Frontal cortex (tissue), 4 donors: ENCODE measurements at places on chromosomes 4 and X.
A peak's percentile ranks its signal among the peaks of the same experiment; 100 is the strongest.

DNA sequence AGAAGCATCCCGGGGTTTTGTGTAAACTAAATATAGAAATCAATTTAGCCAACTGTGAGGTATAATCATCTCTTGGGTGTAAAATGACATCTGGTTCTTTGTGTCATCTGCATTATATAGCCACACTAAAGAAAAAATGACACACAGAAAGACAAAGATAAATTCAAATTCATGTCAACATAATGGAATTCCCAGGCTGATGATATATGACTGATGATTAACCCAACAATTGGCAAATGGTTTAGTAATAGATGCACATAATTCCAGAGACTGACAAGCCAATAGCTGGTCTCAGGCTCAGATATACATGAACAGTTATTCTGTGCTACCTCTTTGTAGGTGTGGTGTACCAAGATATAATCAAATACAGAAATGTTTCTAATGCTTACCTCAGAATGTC is 375.4 kb upstream of the PITX2 start:
- DNase-seq = no peak

DNA sequence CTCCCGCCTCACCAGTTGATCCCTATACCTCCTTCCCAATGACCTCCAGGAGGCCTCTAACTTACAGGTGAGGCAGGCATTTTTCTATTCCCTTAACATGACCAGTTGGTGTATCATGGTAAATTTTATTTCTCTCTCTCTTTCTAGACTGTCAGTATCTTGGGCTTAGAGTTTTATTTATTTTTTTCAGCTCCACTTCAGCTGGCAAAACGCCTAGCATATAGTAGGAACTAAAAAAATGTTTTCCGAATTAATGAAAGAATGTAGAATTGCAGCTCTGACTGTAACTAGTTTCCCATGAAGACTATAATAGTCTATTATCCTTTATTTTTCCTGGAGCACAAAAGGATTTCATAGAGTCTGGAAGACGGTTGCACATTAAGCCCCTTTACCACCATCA is 84.8 kb downstream of the PDE5A start:
- no peak for DNase-seq

DNA sequence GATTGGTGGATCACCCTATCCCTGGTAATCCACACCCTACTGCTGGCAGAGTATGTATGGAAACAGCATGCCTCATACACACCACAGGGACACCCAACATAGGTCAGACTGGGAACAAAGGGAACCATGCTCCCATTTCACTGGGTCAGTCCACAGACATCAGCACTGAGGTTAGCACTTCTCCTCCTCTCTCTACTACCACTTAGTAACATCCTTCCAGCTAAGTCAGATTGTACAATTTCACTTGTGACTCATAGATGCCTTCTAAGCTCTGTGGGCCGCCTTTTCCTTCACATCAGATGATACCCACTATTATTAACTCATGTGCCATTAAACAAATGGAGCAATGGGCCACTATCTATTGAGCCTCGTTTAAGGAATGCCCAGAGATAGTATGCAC is 15.5 kb upstream of the ZXDA start:
- DNase-seq = no peak

GRCh38 chrX:46864606-46865005 is 27.8 kb downstream of the RP2 start:
- no peak for DNase-seq

DNA sequence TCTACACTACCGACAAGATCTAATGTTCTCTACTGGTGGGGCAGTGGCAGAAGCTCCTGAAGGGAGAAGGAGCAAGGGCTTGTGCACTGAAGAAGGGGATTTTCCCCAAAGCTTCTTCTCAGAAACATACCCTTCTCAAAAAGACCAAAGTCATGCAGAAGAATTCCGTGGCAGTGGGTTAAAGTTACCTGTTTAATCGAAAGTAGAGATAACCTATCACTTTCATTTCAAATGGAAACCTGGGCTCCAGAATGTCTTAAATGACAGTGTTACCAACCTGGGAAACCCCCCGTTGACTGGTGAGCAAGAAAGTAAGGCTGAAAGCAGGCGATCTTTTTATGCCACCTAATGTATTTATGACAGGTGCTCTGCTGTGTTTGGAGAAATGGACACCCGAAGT is 92.5 kb upstream of the TEX13D start:
- no peak for DNase-seq

DNA sequence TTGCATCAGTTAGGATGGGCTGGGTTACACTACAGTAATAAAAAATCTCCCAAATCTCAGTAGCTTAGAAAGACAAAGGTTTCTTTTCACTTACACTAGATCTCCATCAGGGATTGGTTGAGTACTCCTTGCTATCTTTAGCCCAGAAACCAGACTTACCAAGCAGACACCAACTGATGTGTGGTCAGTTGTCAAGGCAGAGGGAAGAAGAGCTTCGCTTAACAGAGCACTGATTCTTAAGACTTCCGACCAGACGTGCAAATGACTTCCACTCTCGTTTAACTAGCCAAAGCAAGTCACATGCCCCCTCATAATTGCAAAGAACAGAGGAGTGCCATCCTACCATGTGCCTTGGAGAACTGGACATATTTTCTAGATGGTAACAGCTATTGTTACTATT is 5.7 kb upstream of the ZNF518B start:
- DNase-seq = no peak

- no peak for DNase-seq
Measured at GRCh38 chr4:143375326-143376073, 38.8 kb downstream of the GAB1 start.

- no peak for DNase-seq
Measured at GRCh38 chr4:53863736-53864365, 200.6 kb downstream of the CHIC2 start.

GRCh38 chrX:85024562-85024961 is 20.9 kb downstream of the APOOL start:
- DNase-seq = no peak

GRCh38 chrX:150759568-150760416 is 66.6 kb downstream of the MTMR1 start:
- no peak for DNase-seq

DNA sequence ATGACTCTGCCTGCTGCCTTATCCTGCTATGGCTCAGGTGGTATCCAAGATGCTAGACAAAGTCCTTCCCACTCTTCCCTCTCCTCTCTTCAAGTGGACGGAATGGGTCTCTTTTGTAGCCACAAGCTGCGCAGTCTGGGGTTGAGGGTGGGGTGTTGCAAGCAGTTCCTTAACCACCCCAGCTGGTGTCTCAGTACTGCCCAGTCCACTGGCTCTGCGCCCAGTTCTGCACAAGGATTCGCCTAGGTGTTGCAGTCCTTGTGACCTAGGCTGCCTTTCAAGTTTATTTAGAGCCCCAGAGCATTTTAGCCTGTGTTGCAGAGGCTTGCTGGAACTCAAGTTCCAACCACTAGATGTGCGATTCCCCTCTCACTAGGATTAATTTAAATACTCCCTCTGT is 120.7 kb downstream of the NEXMIF start:
- DNase-seq = no peak

DNA sequence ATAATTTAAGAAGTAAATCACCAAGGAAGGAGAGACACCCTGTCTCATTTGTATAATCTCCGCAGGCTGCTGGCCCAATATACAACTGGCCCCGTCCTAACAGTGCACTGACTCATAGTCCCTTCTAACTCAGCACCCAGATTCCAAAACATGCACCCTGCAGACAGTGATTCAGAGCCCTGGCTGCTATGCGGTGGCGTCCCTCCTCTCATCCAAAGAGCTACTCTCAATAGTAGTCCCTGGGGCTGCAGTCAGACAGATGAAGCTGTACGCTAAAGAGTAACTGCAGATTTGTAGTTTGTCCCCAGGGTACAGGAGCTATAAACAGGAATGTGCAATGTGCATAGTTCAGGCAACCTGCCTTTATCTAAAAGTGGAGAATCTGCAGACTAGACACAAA is 23.0 kb downstream of the GABRA3 start:
- DNase-seq = no peak

DNA sequence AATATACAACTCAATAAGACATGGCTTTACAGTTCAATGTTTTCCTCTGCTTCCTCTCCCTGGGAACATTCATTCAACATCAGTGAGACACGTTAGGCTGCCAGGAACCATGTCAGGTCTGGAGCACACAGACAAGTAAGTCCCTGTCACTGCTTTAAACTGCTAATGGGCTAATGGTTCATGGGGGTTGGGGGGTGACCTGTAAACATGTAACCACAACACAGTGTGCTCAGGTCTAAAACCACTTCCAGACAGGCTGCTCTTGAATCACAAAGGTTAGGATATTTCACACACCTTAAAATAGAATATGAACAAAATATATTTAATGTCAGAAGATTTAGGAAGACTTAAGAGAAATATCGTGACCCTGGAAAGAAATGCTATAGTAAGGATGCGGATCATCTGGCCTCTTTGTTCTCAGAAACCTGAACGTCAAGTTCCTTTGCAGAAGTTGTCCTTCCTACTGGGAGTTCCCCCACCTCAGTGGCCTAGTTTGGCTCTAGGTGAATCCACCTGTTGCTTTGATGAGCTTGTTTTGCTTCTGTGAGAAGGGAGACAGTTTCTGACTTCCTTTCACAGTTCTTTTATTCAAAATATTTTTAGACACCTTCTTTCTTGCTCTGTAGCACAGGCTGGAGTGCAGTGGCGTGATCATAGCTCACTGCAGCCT is 359.9 kb downstream of the UNC5C start:
- no peak for DNase-seq

GRCh38 chr4:73223258-73223650 is 35.3 kb downstream of the ANKRD17 start:
- DNase-seq = no peak

DNA sequence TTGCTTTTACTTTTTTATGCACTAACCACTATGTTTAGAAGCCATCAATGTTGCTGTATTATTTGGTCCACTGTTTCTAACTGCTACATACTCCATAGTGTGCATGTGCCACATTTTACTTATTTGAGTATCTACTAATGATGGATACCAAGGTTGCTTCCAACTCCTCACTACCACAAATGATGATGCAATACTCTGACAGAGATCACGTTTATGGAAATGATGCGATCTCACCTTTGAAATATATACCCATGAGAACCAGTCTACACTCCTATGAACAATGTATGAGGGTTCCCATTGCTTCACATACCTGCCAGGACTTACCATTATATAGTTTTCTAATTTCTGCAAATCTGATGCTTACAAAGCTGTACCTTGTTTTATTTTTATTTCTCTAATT is 44.2 kb downstream of the HUWE1 start:
- DNase-seq = no peak

DNA sequence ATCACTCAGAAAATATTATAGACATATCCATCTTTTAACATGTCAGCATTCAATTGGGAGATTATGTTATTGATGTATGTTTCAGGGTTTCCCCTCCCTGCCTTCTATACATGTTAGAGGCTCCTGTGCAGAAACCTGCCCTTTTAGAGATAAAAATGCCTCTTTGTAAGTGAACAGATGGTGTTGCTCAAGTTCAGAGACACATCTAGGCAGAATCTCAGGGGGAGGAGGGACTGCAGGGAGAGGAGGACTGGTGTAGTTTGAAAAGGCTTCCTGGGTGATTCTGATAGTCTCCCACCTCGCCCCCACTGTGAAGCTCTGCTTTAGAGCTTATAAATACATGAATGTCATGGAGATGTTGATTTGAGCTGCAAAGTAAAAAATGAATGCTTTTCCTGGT is 12.0 kb upstream of the UNC5C start:
- no peak for DNase-seq

DNA sequence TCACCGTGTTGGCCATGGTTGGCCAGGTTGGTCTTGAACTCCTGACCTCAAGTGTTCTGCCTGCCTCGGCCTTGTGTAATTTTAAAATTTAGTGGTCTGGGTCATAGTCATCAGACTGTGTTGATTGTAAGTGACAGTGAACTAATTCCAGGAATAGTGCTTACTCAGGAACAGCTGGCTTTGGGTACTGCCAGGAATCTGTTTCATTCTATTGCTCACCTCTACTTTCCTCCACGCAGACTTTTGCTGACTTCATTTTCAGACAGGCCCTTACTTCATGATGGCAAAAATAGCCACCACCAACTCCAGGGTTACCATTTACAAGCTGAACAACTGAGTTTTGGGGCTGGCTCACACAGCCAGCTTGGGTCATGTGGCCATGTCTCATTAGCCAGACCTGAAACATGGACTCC is 54.6 kb downstream of the FNIP2 start:
- DNase-seq = no peak

GRCh38 chr4:150237110-150237872 is 159.0 kb downstream of the DCLK2 start:
- DNase-seq = no peak

DNA sequence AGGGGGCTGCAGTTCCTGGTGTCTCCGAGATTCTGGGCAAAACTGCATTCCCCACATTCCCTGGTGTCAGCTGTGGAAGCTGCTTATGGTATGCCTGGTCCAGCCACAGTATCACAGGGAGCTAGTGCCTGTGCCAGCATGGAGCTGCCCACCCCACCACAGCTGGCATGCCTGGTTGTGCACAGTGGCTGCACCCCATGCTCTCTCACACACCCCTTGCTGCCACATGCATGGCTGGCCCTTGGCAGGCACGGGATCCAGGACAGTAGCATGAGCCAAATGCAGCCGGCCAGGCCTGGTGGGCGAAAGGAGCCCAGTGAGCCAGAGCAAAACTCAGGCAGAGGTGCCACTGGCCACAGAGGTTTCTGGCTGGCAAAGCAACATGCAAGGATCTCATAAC is 418.0 kb upstream of the SPOCK3 start:
- DNase-seq = no peak

- no peak for DNase-seq
Measured at GRCh38 chr4:117996891-117997290, 37.4 kb upstream of the NDST3 start.

GRCh38 chr4:139603576-139604410 is 47.8 kb upstream of the SETD7 start:
- peak; percentile 22 for DNase-seq

- no peak for DNase-seq
Measured at GRCh38 chrX:101206471-101206870, 13.1 kb upstream of the DRP2 start.

- DNase-seq = no peak
Measured at GRCh38 chr4:35250761-35251160, 993.6 kb downstream of the ARAP2 start.

GRCh38 chr4:7647600-7648543 is 213.1 kb upstream of the PSAPL1 start:
- no peak for DNase-seq

DNA sequence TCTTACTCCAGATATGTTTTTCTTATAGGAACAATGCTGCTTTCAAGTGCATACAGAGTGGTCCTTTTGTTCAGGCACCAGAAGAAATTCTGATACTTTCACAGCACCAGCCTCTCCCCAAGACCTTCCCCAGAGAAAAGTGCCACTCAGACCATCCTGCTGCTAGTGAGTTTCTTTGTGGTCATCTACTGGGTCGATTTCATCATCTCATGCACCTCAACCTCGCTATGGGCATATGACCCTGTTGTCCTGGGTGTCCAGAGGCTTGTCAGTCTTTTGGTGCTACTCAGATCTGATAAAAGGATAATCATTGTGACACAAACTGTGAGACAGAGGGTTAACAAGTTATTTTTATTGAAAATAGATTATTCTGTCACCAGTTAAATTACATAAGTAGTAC is 39.5 kb downstream of the WDR13 start:
- DNase-seq = no peak

- no peak for DNase-seq
Measured at GRCh38 chr4:3680656-3681055, 85.5 kb upstream of the ADRA2C start.
